ENCODE measurements at places on chromosomes 16 and 17.

- no peak for DNase-seq
Observed at GRCh38 chr16:67548265-67549126, 13.8 kb upstream of the CTCF start.

- no peak for DNase-seq
Observed at GRCh38 chr16:10453159-10453510, 67.3 kb downstream of the ATF7IP2 start.

DNA sequence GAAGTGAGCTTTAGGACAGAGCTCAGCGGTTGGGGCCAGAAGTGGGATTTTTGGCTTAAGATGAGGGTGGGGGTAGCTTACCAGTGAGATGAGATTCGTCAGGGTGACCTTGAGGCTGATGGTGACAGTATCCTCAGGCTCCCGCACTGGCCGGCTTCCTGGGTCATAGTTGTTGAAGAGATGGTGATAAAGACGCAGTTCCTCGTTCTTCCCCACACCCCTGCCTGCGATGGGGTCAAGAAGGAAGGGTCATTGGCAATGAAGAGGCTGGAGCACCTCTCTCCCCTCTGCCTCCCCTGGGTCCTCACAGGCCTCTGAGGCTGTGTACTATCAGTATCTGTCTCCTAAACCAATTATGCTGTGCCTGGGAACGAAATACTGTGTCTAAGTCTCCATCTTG lies 358 bp downstream of the CHRNE start:
- DNase-seq: no peak

GRCh38 chr16:23827057-23827456 lies 8.7 kb upstream of the PRKCB start:
- DNase-seq: no peak

- DNase-seq: no peak
Observed at GRCh38 chr17:65193305-65193704, 56.1 kb downstream of the RGS9 start.

DNA sequence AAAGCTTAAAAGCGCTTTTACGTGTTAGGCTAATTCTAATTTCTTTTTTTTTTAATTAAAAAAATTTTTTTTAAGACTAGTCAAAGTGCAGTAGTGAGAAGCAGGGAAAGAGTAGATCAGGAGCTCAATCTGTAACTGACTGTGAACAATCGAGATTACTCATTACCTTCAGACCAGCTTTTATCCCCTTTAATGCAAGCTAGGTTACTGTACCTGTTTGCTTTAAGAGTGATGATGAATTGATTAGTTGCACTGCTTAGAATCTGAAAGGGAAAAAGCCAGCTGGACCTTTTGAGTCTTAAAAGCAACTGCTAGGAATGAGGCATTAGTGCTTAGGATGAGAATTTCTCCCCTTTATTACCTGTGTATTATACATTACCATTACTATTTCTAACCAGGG lies 19.0 kb downstream of the PSMD11 start:
- no peak for DNase-seq

DNA sequence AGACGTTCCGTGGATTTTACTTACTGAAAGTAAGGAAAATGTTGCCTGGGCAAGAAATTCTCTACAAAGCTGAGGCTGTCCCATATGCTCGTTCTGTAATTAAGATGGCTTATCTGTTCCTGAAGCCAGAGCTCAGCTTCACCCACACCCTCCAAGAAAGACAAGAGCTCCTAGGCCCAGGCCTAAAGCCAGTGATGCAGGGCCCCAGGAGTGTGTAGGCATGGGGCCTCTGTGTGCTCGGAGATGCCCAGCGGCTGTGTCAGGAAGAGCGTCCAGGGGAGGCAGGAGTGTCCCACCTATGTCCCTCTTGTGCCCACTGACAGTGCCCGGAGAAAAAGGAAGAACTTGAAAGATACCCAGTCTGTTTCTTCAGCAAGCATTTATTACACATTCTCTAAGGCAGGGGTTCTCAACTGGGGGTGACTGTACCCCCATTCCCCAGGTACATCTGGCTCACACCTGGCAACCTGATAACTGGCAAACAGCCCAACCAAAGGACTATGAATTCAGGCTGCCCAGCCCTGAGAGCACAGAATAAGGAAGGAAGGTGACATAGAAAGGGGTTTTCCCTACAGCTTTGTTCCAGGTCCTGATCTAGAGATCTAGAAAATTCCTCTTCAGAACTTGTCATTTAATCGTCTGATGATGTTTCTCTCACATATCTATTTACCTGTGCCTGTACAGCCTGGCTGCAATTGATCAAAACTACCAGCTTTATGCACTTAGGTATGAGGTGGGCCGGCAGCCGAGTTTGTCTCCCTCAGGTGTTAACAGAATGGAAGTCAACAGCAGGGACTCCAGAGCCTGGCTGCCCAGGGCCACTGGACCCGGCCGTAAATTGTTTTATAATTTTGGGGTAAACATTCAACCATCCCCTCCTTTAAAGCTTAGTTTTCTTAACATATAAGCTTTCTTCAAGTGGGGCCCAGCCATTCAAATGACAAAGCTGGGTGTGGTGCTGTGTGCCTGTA lies 12.0 kb downstream of the SNN start:
- no peak for DNase-seq

DNA sequence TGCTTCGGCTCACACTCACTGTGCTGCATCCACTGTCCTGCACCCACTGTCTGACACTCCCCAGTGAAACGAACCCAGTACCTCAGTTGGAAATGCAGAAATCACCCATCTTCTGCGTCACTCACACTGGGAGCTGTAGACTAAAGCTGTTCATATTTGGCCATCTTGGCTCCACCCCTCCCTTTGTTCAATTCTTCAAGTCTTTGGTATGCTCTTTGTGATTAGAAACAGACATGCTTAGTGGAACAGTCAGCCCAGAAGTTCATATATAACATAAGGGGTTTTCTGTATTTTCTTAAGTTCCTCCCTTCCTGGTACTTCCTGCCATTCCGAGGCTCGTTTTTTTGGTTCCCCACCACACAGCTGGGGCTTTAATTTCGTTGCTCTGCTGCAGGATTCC lies 398.5 kb upstream of the DYNLRB2 start:
- DNase-seq: no peak

DNA sequence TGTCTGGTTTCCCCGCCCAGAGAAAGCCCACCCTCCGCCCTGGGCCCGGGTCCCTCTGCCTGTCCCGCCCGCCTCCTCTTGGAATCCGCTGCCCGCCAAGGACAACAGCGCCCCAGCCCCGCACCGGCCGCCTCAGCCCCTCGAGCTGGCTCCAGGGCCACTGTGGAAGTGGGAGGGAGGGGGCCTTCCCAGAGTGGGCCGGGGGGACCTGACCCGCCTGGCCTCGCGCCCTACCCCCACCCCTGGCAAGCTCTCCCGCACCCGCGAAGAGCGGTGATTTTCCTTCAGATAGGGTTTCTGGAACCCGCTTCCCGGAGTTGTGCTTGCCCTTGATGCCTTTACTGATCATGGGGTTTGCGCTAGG lies 2.3 kb upstream of the CBX8 start:
- no peak for DNase-seq

DNA sequence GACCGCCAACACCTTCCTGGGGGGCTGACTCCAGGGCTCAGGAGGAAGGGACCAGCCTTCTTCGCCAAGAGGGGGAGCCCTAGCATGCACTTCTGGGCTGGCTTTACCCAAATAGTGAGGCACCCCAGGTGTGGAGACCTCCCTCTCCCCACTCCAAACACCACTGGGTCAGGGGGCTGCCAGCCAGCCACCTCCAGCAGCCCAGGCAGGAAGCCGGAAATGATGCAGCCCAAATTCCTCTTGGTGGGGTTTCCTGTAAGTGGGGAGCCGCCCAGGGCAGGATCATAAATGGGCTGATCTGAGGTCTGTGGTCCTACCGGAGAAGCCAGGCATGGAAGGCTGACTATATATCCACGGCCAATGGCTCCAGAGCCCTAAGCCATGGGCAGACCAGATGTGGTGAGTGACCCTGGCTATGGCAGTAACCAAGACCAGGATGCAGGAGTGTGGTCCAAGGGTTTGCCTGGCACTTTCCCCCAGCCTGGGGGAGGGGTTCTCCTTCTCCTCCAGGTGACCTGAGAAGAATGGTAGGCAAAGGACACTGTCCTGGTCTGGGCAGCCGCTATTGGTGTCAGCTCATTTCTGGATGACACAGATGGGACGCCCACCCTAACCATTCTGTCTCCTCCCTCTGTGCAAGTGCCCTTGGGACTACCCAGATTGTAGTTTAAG lies 4.2 kb downstream of the GIT1 start:
- no peak for DNase-seq

- no peak for DNase-seq
Observed at GRCh38 chr16:58127033-58127556, 2.1 kb downstream of the CFAP20 start.

DNA sequence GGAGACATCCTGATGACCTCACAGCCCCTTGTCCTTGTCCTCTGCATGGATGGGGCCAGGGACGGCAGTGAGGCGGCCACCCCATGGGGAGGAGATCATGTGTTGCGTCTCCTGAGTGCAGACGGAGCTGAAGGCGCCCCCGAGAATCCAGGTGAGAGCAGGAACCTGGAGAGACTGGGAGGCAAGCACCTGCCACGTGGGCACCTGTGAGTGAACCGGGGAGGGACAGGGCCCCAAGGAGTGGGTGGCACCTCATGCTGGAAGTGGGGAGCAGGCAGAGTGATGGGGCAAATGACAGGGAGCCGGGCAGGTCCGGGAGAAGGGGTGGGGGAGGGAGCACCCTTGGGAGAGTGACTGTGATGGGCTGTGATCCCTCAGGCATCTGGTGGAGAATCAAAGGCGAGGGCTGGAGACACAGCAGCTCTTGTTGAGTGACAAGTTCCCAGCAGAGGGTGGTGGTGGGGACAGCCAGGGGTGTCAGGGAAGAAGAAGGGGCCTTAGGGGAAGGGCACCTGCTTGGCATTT lies 174.3 kb upstream of the CHMP6 start:
- no peak for DNase-seq

- DNase-seq: no peak
Observed at GRCh38 chr16:2016407-2016922, 3.1 kb upstream of the NPW start.

- no peak for DNase-seq
Observed at GRCh38 chr17:45314741-45315647, 1.8 kb downstream of the MAP3K14 start.

GRCh38 chr16:19137201-19138128 lies 23.7 kb downstream of the ITPRIPL2 start:
- no peak for DNase-seq

GRCh38 chr16:28923652-28924398 lies 1.2 kb downstream of the RABEP2 start:
- no peak for DNase-seq

- DNase-seq: no peak
Observed at GRCh38 chr17:16583781-16584180, 14.8 kb upstream of the ZNF287 start.

GRCh38 chr16:70729292-70729691 lies 43.4 kb upstream of the MTSS2 start:
- DNase-seq: no peak

DNA sequence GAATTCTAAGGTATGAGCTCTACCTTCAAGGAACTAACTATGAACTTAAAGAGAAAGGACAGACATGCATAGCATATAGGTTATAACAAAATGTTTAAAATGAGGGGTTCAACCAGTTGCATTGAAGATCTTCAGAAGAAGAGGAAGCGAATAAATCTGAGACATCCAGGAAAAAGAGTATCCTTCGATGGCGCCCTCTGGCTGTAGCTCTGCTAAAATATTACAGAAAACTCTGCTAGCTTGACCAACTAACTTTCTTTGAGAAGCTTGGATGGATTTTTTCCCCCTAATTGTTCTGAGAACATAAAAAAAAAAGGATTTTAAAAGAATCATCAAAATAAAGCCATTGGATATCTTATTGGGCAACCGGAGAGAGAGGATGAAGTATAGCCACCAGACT lies 659.9 kb upstream of the SOX9 start:
- no peak for DNase-seq

- peak; percentile 83 for DNase-seq
Observed at GRCh38 chr16:80540516-80541305, at the start of gene DYNLRB2. Gene DYNLRB2, plus strand, starts transcription at chr16:80540993. Its CDS starts 84 bp downstream, at chr16:80541077.

GRCh38 chr16:5905935-5906334 lies 808.3 kb upstream of the EEF2KMT start:
- DNase-seq: no peak

GRCh38 chr16:23423496-23424049 lies 29.4 kb downstream of the COG7 start:
- DNase-seq: no peak

DNA sequence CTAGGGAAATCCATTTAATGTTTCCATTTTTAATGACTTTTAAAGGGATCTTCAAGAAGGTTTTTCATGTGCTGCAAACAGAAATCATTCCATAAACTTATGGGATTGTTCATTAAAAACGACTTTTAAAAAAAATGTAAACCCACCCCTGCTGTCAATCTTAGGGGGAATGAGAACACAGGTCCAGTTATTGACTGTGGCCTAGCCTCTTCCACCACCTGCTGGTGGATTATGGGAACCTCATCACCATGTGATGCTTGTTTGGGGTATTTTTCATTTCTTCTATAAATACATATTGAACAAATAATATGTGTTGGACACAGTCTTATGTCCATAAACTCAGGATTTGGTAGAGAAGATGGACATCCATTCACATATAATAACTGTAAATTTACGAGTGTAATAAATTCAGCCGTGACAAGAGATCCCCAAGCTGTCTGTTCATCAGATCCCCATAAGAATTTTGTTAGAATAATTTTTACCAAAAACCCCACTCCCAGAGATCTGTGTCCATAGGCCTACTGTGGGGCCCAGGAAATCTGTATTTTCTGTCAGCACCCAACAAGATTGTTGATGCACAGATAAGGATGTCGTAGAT lies 42.0 kb upstream of the TMC5 start:
- DNase-seq: no peak

DNA sequence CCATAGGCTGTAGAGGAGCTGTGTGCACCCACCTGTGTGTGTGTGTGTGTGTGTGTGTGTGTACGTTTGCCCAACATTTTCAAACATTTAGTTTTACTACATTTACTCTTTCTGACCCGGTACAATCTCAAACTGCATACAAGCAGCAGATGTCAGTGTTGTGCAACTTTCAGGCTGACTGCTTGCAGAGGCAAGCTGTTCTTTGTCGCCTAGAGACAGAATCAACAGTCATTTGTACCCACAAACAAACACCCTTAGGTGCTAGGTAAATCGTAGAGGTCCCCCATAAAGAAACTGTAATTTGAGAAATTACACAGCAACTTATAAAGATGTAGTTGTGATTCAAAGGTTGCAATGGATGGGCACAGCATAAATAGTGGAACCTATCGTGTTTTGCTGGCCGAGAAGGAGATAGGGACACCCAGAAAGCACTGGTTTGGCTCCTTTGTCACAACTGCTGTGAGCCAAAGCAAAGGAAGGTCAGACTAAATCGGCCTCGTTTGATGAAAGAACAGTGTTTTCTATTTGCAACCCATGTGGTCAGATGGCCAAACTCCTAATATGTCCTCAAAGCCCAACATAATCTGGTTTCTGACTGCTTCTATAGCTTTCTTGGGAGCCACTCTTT lies 478.4 kb downstream of the TOX3 start:
- no peak for DNase-seq

GRCh38 chr17:63988741-63989621 lies 9.2 kb upstream of the PRR29 start:
- no peak for DNase-seq

GRCh38 chr16:75502916-75503605 lies 7.8 kb upstream of the CHST6 start:
- no peak for DNase-seq

Data from activated CD4-positive, alpha-beta T cell treated with anti-CD3 and anti-CD28 coated beads, Interleukin-2, amount 50 U/mL, for 4 hours (primary cell).